ENCODE measurements at places on chromosomes 4 and X.

GRCh38 chr4:85420831-85421230 lies 54.1 kb upstream of the ARHGAP24 start:
- no peak for DNase-seq

DNA sequence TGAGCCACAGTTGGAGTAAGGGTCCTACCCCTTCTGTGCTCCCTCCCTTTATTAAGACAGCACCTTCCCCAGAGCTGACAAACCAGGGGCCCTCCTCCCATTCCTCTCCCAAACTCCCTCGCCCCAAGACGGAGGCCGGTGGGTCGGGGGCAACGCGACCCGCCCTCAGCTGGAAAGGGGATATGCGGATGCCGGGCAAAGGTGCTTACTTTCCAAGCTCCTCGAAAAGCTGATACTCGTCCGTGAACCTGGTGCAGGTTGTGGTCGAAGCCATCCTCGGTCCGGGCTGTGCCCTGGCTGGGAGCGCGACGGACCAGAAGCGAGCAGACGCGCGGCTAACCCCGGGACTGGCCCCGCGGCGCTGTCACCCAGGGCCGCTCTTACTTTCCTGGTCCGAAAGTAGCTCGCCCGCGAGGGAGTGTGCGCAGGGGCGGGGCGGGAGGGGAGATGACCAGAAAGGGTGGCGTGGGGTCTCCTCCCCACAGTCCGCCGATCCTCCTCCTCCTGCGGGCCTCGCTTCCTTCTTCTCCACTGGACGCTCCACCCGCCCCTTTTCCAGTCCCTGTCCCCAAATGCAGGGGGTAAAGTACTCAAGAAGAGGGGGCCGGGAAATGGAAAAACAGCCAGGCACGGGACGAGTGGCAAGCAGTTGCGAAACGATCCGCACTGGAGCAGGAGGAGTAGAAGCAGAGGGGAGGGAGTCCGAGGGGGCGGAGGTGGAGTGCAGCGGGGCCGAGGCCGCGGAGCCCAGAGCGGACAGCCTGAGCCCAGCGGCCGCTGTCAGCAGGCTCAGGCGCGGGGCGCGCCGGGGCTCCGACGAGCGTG lies 531 bp downstream of the CAMK2D start:
- peak; percentile 93 for DNase-seq

DNA sequence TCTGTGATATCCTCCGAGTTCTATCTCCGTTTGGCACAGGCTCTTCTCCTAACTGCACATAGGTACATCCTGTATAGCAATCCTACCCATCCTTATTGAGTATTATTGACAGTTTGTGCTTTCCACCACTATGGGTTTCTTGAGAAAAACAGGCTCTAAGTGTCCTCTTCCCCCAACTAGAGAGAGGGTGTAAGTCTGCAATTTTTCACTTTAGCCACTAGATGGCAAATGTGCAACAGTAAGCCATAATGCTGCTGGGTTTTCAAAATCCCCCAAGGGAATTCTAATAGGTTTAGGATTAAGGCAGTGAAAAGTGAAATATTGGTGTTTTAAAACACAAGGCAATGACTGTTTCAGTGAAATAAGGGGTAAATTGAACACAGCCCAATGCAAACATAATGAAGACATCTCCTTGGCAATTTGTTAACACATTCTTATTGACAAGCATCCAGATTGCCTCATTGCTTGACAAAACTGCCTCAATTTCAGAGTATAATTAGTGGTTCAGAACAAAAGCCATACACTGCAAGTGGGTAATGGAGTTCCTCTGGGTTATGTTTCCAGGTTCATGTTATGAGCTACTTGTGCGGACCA lies 239.0 kb upstream of the HTR2C start:
- no peak for DNase-seq

- DNase-seq = no peak
Observed at GRCh38 chrX:36609616-36610585, 398.3 kb upstream of the FAM47C start.

- DNase-seq = no peak
Observed at GRCh38 chrX:68988865-68989264, 160.0 kb downstream of the EFNB1 start.

GRCh38 chr4:108346818-108347210 lies 178.1 kb upstream of the LEF1 start:
- no peak for DNase-seq

GRCh38 chr4:89653012-89653411 lies 183.9 kb downstream of the SNCA start:
- DNase-seq = no peak

- no peak for DNase-seq
Observed at GRCh38 chr4:86627462-86628135, 33.5 kb downstream of the PTPN13 start.

DNA sequence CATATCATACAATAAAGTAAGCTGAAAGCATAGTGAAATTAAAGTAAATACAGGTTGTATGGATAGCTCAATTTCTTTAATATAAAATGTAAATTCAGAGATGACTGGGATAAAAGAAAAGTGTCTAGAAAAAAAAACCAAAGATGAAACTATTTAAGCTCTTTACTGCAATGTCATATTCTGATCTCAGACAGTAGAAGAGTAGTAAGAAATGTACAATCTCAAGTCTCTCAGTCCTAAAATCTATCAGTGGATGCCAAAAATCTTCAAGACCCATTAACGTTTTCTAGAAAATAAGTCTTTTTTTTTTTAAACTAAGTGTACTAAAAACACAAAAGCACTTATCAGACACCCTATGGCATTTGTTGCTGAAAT lies 13.8 kb downstream of the MGARP start:
- no peak for DNase-seq

DNA sequence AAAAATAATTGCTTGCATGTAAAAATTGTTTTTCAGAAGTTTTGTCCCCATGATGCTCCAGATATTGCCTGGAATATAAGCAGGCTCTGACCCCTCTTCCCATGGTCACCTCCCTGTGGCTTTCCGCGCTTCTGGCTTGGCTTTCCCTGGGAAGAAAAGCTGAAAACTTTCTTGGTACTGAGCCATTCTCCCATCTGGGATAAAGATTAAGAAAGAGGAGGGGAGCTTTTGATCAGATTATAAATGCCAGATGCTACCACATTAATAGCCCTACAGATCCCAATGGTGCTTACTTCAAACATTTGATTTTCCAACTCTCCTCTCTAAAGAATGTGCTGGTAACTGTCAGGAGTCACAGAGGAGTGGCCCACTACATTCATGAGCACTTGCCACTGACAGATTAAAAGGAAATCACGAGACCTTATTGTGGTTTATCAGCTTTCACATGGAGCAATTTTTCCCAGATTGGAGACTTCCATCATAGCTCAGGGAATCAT lies 54.4 kb upstream of the GAB1 start:
- DNase-seq = no peak

DNA sequence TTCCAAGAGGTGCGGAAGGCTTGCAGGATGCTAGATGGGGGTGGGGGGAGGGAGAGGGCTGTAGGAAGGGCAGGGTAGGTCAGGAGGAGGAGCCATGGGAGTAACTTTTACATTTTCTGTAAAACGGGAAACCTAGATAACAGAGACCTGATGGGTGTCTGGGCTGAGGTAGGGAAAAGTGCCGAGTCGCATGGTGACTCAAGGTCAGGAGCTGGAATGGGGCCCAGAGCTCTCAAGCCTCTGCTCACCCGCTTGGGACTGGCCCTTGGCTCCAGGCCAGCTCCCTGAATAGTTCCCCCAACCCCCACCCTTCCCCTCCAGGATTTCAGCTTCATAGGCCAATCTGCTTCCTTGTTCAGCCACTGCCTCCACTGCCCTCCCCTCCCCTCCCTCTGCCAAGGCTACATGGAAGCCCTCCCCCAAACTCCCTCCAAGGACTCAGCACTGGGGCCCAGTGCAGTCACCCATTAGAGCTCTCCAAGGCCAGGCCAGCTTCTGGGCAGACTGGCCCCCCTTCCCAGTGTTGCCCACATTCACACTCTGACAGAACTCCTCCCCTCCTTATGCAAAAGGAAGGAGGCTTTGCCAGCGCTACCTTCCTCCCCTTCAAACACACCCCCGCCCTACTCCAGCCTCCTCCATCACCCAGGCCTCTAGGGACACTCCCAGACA lies 43.6 kb downstream of the TSC22D3 start:
- peak; percentile 90 for DNase-seq

- peak; percentile 71 for DNase-seq
Observed at GRCh38 chr4:173257732-173258717, 76.1 kb downstream of the HMGB2 start.

GRCh38 chr4:1795299-1796195 lies 2.5 kb downstream of the FGFR3 start:
- DNase-seq = no peak

DNA sequence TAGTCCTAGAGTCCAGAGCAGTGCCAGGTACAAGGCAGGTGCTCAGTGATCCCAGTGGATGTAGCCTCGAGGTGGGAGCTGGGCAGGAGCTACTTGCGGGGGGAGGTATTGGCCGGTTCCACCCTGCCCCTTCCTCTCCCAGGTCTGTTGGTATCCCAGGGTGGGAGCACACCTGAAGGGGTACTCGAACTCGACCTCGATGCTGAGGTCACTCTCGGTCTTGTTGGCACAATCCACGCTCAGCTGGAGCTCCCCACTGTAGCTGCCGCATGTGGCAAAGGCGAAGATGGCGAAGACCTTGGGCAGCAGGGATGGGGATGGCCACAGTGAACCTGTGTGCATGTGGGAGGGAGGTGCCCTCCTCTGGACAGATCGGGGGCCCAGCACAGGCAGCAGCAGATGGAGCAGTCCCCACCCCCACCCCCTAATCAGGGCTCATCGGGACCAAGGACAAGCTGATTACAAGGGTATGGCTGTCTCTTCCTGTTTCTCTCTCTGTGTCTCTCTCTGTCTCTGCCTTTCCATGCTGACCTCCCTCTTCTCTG lies 2.4 kb downstream of the SYP start:
- no peak for DNase-seq

Data from right cardiac atrium (tissue), 5 donors.